ENCODE measurements at places on chromosomes 1 and 21. TPM values are rescaled to one million over a fixed set of nuclear protein-coding genes. Genes with fewer than 3 reads are reported as not detected.

CYP4A11 gene
- total RNA-seq = not detected

CGN gene
- 0.19 TPM for total RNA-seq

CFHR3 gene
- total RNA-seq = not detected

DCST1 gene
- not detected for total RNA-seq

KLF18 gene
- total RNA-seq = not detected

KCND3 gene
- total RNA-seq = 0.08 TPM

KRTAP13-2 gene
- total RNA-seq = not detected

All from hair follicular keratinocyte (primary cell).